HEK293T (cell line): ENCODE measurements at places on chromosomes 4 and X.

- no peak for DNase-seq
Observed at GRCh38 chr4:182808673-182809416, 108.3 kb downstream of the DCTD start.

- no peak for DNase-seq
Observed at GRCh38 chr4:39823191-39823590, 125.3 kb downstream of the UBE2K start.

- DNase-seq = no peak
Observed at GRCh38 chr4:81502564-81502963, 30.9 kb upstream of the RASGEF1B start.

GRCh38 chrX:104307341-104307740, 52.6 kb upstream of the ESX1 start:
- DNase-seq = no peak

- DNase-seq = no peak
Observed at GRCh38 chr4:156439576-156440200, 486.0 kb upstream of the CTSO start.

- DNase-seq = no peak
Observed at GRCh38 chr4:82721819-82722423, 76.7 kb downstream of the SCD5 start.

DNA sequence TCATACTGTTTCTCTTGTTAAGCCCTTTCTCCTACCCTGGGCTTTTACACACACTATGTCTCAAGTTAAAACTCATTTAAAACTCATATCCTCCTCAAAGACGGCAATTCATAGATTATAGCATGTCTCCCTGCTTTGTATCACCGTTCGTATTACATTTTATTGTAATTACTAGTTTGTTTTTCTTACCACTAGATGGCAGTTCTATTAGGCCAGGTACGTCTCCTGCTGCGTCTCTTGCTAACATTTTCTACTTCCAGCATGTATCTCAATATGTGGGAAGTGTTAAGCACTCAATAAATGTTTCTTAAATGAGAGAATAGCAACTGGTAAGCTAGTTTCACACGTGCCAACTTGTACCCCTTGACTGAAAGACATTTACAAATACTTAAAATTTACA, 450.3 kb upstream of the PCDH7 start:
- DNase-seq = no peak

DNA sequence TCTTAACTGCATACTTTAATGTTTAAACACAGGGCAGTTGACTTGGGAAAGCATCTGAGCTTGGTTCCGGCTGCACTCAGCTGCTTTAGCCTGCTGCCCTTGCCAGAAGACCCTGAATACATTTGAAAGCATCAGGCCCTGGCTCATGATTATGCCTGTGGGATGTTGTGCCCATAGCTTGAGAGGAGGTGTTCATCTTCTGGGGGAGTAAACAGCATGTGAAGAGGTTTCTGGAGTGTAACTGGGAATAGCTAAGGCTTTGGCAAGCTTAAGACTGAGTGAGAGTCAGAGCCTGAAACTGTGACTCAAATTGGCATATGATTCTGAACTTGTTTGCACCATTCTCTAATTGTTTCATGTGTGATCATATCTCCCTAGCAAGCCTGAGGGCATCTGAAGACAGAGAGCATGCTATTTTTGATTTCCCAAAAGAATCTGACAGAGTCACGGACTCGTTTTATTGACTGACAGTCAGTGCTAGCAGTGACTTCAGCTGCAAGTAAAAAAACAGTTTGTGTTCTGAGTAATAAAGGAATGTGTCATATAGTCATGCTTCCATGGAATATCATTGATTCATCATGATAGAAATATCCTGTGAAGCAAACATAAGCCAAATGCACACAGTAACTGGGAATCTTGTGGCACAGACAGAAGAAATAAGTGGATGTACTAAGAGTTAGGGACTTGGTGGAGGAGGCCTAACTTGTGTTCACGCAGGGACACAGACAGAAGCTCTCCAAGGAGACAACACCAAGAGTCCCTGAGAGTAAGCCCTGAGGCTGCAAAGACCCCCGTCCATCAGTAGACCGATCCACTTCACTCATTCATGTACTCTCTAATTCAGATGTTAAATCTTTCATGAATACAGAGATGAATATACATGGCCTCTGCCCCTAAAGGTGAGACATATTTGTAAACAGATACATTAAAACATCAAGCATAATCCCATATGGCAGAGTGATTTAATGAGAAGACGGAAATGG, 100.7 kb downstream of the SYNPO2 start:
- DNase-seq = no peak

- DNase-seq = no peak
Observed at GRCh38 chr4:110096405-110096804, 102.0 kb downstream of the ELOVL6 start.

DNA sequence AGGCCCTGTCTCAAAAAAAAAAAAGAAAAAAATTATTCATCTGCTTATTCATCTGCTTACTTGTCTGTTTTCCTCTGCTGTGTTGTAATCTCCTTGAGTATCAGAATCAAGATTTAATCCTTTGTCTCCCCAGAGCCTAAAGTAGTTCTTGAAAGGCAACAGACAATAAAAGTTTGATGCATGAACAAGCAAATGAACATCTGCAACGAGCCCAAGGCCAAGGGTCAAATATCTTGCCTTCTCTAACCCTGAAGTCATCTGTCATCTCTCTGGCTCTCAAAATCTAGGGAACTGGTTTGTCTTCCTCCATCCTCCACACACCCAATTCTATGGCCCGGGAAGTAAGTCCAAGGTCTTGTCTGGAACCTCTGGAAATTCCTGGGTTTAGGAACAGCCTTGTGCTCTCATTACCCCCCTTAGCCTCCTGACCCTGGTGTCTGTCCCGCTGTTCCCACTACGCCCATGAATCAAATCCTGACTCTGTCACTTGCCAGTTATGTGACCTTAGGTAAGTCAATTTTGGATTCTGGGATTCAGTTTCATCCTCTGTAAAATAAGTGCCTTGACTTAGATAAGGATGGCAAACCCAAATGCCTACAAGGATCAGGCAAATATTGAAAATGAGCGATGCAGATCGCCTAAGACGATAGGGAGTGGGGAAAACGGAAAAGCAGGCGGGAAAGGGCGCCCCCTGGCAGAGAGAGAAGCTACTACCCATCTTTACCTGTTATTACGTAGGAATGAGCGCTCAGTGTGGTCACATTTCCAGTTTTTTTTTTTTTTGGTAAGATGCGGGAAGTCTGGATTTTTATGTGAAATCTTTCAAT, 102.7 kb upstream of the DHX15 start:
- DNase-seq = peak; percentile 56

DNA sequence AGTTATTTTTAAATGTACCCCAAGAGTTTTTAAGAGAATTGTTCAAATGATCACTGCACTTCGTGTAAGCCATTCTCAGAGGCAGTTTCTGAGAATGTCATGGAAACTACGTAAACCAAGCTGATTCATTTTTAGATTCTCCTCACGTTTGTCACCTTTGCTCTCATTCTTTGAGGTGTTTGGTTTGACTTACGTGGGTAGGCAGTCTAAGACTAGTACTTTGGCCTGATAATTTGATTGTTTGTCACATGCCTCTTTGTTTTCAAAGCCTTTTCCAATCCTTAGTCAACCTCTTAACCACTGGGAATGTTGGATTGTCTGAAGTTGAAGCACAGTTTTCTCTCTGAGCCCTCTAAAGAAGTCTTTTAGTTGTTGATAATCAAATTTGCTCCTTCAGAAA, 10.5 kb downstream of the SEPTIN11 start:
- DNase-seq = no peak

DNA sequence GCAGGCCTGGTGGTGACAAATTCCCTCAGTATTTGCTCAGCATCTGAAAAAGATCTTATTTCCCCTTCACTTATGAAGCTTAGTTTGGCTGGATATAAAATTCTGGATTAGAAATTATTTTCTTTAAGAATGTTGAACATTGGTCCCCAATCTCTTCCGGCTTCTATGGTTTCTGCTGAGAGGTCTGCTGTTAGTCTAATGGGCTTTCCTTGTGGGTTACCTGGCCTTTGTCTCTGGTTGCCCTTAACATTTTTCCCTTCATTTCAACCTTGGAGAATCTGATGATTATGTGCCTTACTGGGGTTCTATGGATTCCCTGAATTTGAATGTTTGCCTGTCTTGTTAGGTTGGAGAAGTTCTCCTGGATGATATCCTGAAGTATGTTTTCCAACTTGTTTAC, 17.4 kb upstream of the TMPRSS11F start:
- no peak for DNase-seq

GRCh38 chr4:8237256-8237989, 32.1 kb upstream of the HTRA3 start:
- no peak for DNase-seq

GRCh38 chr4:18593297-18594002, 571.9 kb upstream of the LCORL start:
- peak; percentile 69 for DNase-seq

- no peak for DNase-seq
Observed at GRCh38 chr4:157932936-157933335, 239.9 kb downstream of the GASK1B start.

- DNase-seq = no peak
Observed at GRCh38 chr4:145390571-145390970, 91.1 kb upstream of the SMAD1 start.

DNA sequence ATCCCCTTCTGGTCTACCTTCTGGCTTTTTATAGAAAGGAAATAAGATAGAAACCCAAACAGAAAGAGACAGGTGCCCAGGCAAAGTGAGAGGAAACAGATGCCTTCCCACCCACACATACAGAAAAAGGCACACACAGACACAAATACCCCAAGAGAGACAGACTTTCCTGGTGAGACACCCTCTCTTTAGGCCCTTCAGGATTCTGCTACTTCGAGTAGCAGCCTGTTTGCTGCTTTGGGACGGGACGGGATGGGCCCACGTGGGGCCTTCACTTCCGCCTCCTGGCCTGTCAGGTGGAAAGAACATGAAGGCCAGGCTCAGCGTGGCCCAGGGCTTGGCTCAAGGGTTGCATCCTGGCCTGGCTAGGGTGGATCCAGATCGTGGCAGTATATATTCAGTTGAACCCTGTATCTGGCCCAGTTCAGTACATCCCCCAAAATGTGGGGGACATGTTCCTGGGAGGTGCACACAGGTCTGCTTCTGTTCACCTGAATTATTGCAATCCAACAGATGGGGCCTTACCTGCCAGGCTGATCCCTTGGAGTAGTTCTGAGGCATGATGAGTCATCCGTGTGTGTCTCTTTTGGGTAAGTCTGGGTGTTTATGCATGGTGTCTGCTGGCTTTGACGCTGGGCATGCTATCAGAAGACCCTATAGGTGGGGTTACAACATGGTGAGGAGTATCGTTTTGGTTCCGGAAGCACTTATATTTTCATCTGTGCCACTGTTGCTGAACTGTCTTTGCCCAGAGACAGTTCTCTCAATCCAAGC, 2.4 kb downstream of the ZNF275 start:
- DNase-seq = no peak

DNA sequence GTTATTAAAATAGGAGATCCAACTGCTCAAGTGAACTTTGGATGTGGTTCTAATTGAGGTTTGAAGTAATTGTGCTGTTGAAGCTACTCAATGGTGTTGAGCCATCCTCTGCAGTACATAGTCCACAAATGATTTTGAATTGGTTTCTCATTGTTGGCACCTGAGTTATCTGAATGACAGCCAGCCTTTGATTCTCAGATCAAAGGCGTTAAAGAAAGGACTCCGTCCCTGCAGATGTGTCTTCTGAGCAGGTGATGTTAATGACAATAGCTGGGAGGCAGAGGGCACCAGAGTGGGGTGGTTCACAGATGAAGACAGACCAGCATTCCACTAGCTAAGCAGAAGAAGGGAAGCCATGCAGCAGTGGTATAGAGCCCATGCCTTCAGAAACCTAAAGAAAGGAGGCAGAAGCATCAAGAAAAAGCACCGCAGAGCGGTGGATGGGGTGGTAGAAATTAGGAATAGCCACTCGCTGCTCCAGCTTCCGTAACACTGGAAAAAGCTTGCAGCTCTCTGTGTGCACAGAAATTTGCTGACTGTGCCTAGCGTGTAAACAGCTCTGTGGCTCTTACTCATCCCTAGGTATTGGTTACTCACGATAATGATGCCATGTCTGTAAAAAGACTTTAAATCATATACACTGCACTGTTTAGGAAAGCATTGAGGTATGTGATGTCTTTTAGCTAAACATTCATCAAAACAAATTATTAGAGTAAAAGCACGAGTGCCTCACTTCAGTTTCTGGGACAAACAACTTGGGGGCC, 79.2 kb upstream of the CLCN4 start:
- no peak for DNase-seq

GRCh38 chrX:135707880-135708279, 5.6 kb upstream of the CT45A1 start:
- peak; percentile 74 for DNase-seq

DNA sequence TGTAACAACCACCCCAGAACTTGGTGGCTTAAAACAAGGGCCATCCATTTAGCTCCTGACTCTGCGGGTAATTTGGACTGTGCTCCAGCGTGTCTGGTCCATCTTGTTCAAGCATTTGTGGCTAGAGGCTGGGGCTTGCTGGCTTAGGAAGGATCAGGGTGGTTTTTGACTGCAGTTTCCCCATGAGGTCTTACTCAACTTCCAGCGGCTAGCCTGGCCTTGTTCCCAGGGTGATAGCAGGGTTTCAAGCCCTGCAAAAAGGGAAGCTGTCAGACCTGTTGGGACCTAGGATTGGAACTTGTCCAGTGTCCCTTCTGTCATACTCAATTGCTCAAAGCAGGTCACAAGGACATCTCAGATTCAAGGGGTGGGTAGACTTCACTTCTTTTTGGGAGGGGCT, 205.9 kb downstream of the STIM2 start:
- DNase-seq = no peak
